ENCODE measurements at places on chromosomes 5 and 9. TPM values are rescaled to one million over a fixed set of nuclear protein-coding genes. Genes with fewer than 3 reads are reported as not detected.
A peak's percentile ranks its signal among the peaks of the same experiment; 100 is the strongest.

DNA sequence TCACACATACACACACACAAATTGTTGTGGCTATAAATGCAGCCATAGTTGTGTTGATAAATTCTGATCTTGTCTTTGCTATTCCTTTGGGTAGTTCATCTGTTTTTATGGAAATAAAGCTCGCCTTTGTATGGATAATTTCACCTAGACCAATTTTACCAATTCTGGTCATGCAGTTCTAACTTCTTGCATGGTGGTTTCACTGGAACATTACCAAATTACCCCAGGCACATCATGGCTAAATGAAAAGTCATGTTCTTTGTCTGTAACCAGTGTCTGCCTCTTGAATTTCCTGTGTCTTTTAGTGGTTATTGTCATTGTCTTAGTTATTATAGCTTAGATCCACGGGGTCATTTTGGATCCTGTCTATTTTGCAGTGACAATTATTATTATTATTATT lies 50.3 kb upstream of the TMC1 start:
- no peak overlapping the region for H3K4me3 ChIP-seq
- H3K4me1 ChIP-seq: no peaks in the 10 kb centered on the region
- H3K36me3 ChIP-seq: no peaks in the 10 kb centered on the region
- no peaks in the 10 kb centered on the region for H3K27me3 ChIP-seq
- no peak overlapping the region for H3K27ac ChIP-seq

- H3K36me3 ChIP-seq: no peaks in the 10 kb centered on the region
- no peak overlapping the region for H3K4me3 ChIP-seq
- H3K27ac ChIP-seq: no peak overlapping the region
- no peaks in the 10 kb centered on the region for H3K27me3 ChIP-seq
Measured at GRCh38 chr9:119453980-119454379, 84.7 kb upstream of the BRINP1 start.

- no peaks in the 10 kb centered on the region for H3K4me1 ChIP-seq
- H3K4me3 ChIP-seq: no peak overlapping the region
- H3K27ac ChIP-seq: no peak overlapping the region
- H3K36me3 ChIP-seq: no peaks in the 10 kb centered on the region
Measured at GRCh38 chr5:90379652-90380051, 29.9 kb downstream of the CETN3 start.

DNA sequence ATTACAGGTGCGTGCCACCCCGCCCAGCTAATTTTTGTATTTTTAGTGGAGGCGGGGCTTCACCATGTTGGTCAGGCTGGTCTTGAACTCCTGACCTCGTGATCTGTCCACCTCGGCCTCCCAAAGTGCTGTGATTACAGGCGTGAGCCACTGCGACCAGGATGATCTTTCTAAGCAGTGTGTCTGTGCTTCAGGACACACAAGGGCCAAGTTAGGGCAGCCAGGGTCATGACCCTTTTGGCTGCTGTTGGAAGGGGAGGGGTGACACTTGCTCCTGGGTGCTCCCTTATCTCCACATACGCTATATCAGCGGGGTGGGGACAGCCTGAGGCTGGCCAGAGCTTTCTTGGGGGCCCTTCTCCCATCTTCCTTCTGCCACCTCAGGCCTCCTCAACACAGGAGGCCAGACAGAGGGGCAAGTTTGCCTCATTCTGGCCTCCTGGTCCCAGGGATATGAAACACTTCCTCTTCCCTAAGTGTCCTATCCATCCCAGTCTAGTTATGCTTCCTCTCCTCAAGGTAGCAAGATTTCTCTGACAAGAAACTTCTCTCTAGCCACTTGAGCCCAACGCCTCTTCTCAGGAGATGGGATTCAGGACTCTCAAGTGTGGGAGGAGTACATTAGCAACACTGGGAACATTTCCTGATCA lies 1.9 kb upstream of the ZNF79 start:
- no peak overlapping the region for H3K4me3 ChIP-seq
- H3K27ac ChIP-seq: no peak overlapping the region
- no peaks in the 10 kb centered on the region for H3K36me3 ChIP-seq
- H3K4me1 ChIP-seq: peaks cover 5% of the 10 kb centered on the region
- no peak for DNase-seq

SPATA31E1 gene
- not detected for total RNA-seq

GRCh38 chr5:135986401-135986800 lies 31.6 kb upstream of the LECT2 start:
- no peak for DNase-seq
- no peaks in the 10 kb centered on the region for H3K4me1 ChIP-seq
- no peaks in the 10 kb centered on the region for H3K27me3 ChIP-seq
- H3K36me3 ChIP-seq: no peaks in the 10 kb centered on the region

DNA sequence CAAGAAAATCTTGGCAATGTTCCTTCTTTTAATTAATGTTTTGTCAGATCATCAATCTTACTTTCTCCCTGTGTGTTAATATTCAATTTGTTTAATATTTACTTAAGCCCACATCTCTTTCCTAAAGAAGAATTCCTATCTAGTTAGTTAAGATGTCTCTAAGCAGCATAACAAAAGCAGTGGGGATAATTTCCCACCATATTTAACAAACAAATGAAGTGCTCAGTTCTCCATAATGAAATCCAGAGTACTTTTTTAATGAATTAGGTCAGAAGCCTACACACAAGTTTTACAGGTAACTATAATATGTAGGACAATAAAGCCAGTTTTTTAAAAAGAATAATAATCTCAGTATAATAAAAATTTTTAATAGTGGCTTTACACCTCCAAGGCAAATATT lies 1918.8 kb downstream of the EFNA5 start:
- H3K36me3 ChIP-seq: no peaks in the 10 kb centered on the region
- H3K4me3 ChIP-seq: no peak overlapping the region
- no peaks in the 10 kb centered on the region for H3K4me1 ChIP-seq
- DNase-seq: no peak

GRCh38 chr9:93112864-93113389 lies 16.9 kb downstream of the CARD19 start:
- no peaks in the 10 kb centered on the region for H3K36me3 ChIP-seq
- H3K4me1 ChIP-seq: no peaks in the 10 kb centered on the region
- peak; percentile 15 for DNase-seq
